ENCODE measurements at places on chromosomes 7 and 10. TPM values are rescaled to one million over a fixed set of nuclear protein-coding genes. Genes with fewer than 3 reads are reported as not detected.

Gene NKX1-2
- not detected for polyA plus RNA-seq

DNA sequence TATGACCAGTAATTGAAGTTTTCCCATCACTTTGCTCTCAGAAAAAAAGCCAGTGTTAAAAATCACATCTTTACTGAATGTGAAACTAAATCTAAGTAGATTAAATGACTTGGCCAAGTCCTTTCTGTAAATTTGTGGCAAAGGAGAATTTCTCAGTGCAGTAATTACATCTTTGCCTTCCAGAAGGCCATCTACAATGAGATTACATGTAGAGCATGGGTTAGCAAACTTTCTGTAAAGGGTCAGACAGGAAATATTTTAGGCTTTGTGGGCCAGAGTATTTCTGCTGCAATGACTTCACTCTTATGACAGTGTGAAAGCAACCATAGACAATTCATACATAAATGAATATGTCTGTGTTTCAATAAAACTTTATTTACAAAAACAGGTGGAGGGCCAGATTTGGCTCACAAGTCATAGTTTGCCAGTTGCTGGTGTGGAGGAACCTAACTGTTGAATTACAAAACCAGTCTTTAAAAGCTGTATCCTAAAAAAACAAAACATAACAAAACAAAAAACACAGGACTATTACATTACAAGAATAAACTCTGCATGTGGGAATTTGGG lies 191.0 kb downstream of the TAX1BP1 start:
- no peaks in the 10 kb centered on the region for H3K4me1 ChIP-seq
- no peaks in the 10 kb centered on the region for H3K36me3 ChIP-seq
- H3K4me3 ChIP-seq: no peak overlapping the region
- no peaks in the 10 kb centered on the region for H3K27me3 ChIP-seq
- no peak for DNase-seq

GRCh38 chr10:102280397-102281101 lies 35.2 kb downstream of the GBF1 start:
- no peak for DNase-seq
- H3K4me3 ChIP-seq: peak overlapping the region; percentile 4
- peaks cover 34% of the 10 kb centered on the region for H3K4me1 ChIP-seq
- no peaks in the 10 kb centered on the region for H3K27me3 ChIP-seq
- H3K36me3 ChIP-seq: peaks cover 4% of the 10 kb centered on the region
- no peak overlapping the region for H3K27ac ChIP-seq

- H3K27ac ChIP-seq: no peak overlapping the region
- no peaks in the 10 kb centered on the region for H3K36me3 ChIP-seq
- no peak for DNase-seq
- no peaks in the 10 kb centered on the region for H3K27me3 ChIP-seq
Observed at GRCh38 chr7:112357136-112357535, 93.1 kb upstream of the IFRD1 start.

DNA sequence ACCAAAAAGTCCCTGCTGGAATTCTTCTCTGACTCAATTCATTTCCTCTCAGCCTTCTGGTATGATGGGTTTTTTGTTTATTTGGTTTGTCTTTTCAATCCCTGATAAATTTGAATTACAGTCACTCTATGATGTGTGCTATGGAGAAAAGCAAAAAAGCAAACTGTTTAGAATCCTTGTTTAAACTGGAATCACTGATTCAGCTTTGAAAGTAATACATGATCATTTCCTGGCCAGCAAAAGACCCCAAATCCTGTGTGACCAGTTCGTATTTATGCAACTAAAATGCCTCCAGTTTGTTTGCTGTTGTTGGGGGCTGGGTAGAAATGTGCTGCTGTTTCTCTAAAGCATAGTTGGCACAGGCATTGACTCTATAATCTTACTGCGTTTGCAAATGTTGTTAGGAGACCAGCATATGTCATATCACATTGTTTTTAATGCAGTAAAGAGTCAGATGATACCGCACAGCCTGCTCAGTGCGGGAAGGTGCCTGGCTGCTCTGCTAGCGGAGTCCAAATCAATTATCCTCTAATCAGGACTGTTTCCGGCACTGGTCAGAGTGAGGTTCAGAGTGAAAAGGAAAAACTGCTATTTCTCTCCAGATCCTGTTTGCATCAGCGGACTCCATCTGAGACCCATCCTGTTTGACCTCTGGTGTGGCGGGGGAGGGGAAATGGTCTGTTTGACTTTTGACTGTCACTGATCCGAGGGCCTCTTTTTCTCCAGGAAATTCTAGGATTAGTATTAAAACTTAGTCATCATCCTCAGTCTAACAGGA lies 40.6 kb upstream of the ADD3 start:
- H3K27me3 ChIP-seq: no peaks in the 10 kb centered on the region
- no peak for DNase-seq
- H3K4me3 ChIP-seq: no peak overlapping the region
- no peaks in the 10 kb centered on the region for H3K36me3 ChIP-seq

- DNase-seq: no peak
- H3K4me1 ChIP-seq: peaks cover 46% of the 10 kb centered on the region
- peak overlapping the region; percentile 37 for H3K27ac ChIP-seq
- H3K36me3 ChIP-seq: peaks cover 13% of the 10 kb centered on the region
Observed at GRCh38 chr10:26464632-26465280, 26.6 kb downstream of the APBB1IP start.

DNA sequence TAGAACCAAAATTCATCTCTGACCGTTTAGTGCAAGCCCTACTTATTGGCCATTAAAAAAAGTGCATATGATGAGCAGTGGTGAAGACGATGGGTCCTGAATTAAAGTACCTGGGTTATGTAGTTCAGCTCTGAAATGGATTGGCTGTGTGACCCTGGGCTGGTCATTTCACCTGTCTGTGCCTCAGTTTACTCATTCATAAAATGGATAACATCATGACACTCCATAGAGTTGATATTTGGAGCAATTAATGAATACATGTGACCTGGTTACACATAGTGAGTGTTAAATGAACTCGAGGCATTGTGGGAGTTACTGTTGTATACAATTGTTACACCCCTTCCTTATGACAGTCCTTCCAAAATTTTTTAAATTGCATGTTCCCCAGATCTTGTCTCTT lies 9.1 kb downstream of the MAP3K8 start:
- no peak overlapping the region for H3K27ac ChIP-seq
- H3K36me3 ChIP-seq: peaks cover 6% of the 10 kb centered on the region
- H3K4me3 ChIP-seq: no peak overlapping the region
- H3K27me3 ChIP-seq: no peaks in the 10 kb centered on the region
